ENCODE measurements at places on chromosomes 11 and 22.

- no peak for DNase-seq
Measured at GRCh38 chr11:66311470-66311964, 5.3 kb downstream of the CD248 start.

DNA sequence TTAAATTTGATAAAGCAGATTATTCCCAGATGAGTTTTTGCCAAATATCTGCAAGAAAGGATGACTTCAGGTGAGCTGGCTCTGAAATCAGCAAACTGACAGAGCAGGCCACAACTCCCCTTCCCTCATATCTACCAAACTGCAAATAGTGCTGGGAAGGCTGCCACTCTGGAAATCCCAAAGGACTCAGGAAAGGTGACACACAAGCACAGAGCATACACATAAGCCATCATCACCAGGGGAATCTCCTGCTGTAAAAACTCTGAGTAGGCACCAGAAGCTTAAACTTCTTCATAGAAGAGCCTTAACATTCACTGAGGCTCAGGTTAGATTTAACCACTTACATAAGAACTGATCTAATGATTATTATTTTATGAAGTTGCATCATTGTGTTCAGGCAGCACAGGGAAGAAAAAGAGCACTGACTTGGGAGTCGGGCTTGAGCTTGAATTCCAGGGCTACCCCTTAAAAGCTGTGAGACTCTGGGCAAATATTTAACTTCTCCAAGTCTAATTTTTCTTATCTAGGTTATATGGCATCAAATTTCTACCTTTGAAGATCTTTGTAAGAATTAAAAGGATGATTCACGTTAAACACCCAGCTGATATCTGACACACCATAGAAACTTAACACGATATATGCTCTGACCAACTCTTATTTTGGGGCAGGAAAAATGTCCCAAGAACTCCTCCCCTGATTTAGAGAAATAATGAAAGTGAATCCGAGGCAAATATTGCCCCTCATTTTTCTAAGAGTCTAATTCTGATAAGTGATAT lies 15.0 kb downstream of the SYTL2 start:
- no peak for DNase-seq

DNA sequence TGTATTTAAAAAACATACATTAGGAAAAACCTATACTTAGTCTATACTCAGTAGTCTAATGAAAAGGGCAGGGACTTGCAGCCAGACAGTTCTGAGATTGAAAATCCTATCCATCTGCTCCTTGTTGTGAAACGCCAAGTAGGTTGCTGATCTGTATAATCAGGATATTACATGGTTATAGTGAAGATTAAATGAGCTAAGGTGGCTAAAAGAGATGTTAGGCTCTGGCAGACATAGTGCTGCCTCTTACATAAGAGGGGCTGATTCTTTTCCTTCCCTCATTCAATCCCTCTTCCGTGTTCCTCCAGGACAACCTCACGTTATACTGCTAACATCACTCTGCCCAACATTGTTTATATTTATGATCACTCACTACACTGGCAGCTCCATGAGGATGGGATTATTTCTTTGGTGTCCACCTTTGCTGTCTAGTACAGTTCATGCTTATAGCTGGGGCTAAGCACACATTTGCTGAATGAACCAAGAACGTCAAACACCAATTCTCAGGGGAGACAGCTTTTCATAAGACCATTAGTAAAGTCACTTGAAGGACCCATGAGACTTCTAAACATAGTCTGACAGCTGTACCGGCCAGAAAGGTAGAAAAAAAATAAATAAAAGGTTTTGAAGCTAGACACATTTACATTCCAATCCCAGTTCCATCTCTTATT lies 46.3 kb downstream of the GAB2 start:
- DNase-seq: no peak

- no peak for DNase-seq
Measured at GRCh38 chr11:44851496-44851895, 99.2 kb downstream of the TP53I11 start.

- DNase-seq: no peak
Measured at GRCh38 chr11:69540118-69541000, 58.9 kb downstream of the LINC01488 start.
